ENCODE measurements at places on chromosomes 5 and 9.

- DNase-seq, result no peak
Measured at GRCh38 chr5:54965806-54966205, 19.6 kb downstream of the ESM1 start.

DNA sequence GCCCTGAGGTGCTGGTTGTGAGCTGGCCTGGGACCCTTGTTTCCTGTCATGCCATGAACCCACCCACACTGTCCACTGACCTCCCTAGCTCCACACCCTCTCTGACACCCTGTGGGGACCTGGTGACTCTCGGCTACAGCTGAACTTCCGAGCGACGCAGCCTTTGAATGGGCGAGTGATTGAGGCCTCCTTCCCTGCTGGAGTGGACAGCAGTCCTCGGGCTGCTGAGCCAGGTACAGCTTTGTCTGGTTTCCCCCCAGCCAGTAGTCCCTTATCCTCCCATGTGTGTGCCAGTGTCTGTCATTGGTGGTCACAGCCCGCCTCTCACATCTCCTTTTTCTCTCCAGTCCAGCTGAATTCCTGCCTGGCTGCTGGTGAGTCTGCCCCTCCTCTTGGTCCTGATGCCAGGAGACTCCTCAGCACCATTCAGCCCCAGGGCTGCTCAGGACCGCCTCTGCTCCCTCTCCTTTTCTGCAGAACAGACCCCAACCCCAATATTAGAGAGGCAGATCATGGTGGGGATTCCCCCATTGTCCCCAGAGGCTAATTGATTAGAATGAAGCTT lies 6.1 kb downstream of the CA9 start:
- no peak for DNase-seq

- DNase-seq, result no peak
Measured at GRCh38 chr9:119852390-119852789, 483.2 kb upstream of the BRINP1 start.

DNA sequence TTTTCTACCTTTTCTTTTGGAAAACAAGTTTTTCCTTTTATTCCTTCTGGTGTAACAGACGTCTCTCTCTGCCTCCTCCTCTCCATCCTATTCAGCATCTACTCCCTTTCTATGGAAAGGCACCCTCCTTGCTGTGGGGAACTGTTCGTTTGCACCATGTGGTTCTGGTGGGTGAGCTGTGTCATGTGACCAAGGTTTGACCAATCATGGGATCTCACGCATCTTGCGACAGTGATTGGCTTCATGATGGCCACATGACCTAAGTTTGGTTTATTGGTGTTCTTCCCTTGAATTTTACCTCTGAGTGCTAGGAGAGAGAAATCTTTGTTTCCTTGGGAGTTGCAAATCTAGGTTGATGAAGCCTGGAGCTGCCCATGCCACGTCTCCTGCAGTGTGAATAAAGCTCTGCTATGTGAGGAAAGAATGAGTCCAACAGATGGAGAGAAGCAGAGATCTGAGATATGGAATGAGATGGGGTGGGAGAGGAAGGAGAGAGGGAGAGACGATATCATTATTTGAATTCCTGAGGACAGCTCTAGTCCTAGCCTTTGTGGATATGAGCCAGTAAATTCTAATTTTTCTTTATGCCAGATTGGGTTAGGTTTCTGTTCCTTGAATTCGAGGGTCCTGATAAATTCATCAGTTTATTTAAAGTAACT lies 178.8 kb upstream of the IL12B start:
- DNase-seq, result no peak

GRCh38 chr5:160185626-160186360 lies 43.5 kb upstream of the FABP6 start:
- DNase-seq, result peak; percentile 75
